ENCODE measurements at places on chromosomes 5 and 9.

GRCh38 chr9:72420783-72421182, 55.8 kb upstream of the ZFAND5 start:
- DNase-seq = no peak

DNA sequence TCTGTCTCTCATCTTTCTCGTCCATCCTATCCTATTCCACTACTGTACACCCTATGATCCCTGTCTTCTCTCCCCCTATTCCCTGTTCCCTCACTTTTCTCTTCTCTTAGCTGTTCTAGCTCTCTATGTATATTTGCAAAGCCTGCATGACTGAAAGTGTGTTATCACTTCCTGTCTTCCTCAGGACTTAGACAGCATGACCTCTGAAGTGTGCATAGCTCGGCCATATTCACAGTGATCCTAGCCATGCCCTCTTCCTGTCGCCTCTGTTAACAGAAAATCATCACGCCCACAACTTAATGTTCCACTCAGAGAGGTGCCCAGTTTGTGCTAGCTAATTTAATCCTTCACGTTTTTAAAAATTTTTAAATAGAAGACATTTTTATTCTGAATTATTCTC, 35.8 kb upstream of the CDH6 start:
- DNase-seq = no peak

DNA sequence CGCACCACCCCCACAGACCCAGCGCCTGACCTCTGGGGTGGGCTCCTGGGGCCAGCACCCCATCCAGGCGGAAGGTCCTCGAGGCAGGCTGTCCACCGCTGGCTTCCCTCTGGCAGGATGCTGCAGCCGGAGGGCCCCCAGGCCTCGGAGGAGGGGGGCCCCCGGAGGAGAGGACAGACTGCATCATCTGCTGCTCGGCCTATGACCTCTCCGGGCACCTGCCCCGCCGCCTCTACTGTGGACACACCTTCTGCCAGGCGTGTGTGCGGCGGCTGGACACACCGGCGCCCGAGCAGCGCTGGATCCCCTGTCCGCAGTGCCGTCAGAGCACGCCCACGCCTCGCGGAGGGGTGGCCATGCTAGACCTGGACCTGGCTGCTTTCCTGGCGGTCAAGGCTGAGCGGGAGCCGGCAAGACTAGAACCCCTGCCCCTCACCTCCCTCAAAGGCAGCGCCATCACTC, 1.2 kb downstream of the RNF224 start:
- no peak for DNase-seq

DNA sequence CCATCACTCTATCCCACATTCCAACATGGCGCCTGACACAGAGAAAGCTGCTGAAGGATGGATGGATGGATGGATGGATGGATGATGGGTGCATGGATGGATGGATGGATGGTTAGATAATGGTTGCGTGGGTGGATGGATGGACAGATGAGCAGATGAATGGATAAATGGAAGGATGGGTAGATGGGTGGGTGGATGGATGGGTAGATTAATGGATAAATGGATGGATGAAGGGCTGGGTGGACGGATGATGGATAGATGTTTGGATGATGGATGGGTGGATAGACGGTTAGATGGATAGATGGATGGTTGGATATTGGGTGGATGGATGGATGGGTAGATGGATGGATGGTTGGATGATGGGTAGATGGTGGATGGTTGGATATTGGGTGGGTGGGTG, 4.5 kb downstream of the LCN12 start:
- DNase-seq = no peak

DNA sequence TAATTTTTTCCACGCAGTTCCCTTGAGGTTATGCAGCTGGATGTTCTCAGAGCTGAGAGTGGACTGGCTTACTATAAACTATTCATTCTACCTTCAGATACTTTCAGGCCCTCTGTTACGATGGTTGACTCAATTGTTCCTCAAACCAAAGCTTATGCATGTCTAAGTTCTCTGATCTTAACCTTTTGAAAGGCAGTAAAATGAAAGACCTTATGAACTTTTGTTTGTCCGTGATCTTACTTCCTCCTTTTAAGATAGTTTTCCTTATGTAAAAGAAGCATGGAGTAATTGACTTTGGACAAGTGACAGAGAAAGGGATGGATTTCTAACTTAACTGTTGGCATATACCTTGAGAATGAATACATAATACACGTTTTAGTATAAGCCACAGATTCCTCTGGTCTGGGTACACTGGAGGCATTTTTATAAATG, 575.7 kb downstream of the PDE4D start:
- DNase-seq = no peak
